ENCODE measurements at places on chromosomes 4 and X.
A peak's percentile ranks its signal among the peaks of the same experiment; 100 is the strongest.

DNA sequence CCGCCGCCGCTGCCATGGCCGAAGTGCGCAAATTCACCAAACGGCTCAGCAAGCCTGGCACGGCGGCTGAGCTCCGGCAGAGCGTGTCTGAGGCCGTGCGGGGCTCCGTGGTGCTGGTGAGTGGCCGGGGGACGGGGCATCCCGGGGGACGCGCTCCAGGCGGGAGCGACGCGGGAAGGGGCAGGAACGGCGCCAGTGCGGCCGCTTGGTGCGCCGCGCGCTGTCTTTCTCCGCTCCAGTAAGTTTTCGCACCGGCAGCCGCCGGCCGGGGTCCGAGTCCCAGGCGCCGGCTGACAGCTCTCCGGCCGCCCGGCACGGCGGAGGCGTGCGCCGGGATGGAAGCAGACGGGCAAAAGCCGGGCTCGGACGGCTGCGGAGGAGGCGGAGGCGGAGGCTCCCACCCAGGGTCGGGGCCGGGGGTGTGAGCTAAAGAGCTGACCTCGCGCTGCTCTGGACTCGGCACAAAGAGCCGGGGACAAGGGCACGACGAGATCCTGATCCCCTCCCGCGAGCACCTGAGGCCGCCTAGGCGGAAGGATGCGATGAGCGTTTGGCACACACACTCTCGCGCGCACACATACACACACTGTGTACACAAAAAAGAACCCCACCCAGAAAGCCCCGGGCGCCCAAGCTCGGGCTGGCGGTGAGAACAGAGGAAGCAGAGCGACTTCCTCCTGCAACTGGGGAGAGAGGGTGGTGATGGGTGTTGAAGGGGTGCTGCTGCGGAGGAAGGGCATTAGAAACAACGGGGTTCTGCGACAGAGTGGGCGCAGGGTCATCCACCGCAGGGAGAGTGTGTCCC lies 545 bp downstream of the DOCK11 start:
- peak; percentile 8 for DNase-seq

DNA sequence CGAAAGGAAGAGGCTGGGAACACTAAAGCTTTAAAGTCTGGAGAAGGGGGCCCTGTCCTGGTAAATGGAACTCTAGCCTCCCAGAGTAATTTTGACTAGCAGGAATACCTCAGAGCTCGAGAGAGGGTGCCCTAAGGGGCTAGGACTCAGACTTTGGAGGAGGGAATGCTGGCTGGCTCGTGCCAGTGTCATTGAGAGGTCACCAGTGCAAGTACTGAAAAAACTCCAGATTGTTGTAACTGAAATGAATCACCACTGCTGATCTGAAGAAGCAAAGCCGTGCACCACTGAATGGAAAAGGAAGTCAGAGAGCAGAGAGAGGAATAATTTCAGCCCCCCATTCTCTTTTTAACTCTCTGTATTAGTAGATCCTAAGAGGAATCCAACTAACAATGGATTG lies 690.2 kb downstream of the FAT4 start:
- DNase-seq = no peak

DNA sequence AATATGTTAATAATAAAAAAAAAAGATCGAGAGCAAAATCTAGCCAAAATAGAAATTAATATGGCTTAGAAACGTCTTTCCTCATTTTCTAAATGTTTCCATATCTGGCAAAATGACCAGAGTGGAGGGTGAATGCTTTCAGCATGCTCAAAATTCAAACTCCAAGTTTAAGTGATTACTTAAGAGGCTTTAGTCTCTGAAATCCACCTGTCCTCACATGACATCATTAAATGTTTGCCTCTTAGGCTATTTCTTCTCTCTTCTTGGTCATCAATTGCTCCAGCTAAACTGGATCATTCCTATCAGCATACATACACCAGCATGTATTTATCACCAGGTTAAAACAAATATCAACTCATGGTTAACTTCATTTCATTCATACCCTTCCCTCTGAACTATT lies 54.5 kb upstream of the ATXN3L start:
- no peak for DNase-seq

GRCh38 chrX:22097012-22097694 lies 65.0 kb downstream of the PHEX start:
- DNase-seq = no peak

DNA sequence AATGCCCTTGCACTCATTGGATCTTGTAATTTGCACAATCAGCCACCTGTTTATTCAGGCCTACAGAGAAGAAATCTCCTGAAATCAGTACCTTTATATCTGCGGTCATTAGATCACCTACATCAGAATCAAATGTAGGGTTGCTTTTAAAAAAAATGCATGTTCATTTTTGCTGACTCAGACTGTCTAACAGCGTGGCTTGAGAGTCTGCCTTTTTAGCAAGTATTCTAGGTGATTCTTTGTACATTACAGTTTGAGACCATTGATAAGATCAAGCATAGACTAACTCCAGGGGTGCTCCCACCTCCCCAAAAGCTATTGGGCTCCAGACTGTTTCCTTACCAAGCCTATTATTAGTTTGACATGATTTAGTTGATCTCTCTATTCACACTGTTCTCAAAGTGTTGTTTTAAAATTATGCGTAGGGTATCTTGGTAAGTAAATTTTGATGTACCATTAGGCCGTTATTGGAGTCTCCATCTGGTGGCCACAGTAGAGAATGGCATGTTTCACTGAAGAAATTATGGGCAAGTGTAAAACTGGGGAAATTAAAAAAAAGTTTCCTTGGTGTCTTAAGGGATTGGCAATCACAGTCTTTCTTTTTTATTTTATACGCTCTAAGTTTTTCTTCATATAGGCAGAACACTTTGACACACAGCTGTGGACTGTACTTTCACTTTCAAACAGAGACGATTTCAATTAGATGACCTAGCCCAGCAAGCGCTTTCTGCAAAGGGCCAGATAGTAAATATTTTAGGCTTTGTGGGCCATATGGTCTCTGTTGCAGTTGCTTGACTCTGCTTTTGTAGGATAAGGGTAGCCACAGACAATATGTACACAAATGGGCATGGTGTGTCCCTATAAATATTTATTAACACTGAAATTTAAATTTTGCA lies 33.7 kb upstream of the MSL3 start:
- no peak for DNase-seq

DNA sequence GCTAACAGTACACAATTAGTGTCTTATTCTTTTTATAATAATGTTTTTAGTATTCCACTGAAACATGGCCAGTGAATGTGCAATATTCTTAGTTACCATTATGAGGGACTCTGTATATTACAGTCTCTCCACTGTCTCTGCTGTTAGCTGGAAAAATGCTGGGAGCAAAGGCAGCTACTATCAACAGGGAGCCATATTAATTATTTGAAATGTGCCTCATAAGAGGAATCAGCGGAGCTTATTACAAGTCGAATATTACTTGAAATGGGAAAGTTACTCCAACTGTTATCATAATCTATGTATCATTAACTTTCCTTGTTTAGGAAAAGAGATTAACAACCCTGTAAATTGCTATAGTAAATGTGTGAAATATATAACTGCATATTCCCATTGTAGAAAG lies 612.0 kb downstream of the ADGRL3 start:
- no peak for DNase-seq

DNA sequence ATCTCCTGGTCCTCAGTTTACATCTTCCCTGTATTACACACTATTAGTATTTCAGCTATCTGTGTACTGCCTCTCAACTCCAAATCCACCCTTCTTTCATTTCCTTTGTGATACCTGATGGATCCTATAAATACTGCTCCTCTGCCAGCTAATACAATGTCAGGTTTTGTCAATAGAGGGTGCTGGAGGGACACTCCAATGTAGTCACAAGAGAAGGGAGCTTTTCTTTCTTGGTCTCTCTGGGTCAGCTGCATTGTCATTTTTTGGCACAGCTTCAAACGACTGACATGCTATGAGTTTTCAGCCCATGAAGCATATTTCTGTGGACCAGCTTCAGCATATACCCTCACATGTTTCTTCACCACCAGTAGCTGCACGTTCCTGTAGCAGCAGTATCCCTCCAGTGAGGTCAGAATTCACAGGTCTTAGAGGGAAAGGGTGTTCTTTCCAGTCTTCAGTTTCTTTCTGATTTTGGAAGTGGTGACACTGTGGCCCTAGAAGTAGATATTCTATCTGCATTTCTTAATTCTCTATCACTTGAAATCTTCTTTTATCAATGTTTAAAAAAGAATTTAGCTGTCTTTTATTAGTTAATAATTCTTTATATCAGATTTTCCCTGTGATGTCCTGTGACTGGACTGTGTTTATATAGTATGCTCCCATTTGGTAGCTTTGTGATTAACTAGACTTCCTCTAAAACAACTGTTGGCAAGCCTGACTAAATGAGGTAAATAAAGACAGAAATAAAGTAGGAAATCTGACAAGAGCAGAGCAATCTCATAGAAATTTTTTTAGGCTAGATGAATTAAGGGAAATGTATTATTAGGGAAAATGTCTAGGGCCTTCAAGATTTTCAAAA lies 60.6 kb downstream of the GABRA2 start:
- no peak for DNase-seq

GRCh38 chr4:24248674-24249630 lies 335.4 kb downstream of the DHX15 start:
- DNase-seq = no peak

DNA sequence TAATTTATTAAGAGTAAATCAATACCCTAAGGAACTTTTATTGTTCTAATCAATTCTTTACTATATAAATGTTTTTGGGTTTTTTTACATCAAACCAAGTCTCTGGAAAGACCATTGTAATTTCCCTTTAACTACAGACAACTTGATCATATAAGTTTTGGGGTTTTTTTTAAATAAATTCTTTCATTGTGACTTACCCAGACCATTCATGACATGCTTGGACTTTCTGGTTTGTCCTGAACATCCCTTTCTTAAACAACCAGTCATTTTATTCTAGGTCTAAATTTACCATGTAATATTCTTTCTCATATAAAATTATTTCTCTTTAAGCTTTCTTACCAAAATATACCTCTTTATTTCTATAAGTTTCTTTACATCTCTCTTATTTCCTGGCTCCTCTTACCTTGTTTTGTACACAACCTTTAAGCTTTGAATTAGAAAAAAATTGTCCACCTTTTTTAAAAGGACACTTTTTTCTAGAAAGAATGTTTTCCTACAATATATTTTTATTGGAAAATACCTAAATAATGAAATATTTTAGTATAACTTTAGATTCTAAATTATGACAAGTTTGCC lies 8.4 kb downstream of the CNGA1 start:
- no peak for DNase-seq

GRCh38 chr4:184476695-184477094 lies 2.3 kb upstream of the IRF2 start:
- DNase-seq = no peak

DNA sequence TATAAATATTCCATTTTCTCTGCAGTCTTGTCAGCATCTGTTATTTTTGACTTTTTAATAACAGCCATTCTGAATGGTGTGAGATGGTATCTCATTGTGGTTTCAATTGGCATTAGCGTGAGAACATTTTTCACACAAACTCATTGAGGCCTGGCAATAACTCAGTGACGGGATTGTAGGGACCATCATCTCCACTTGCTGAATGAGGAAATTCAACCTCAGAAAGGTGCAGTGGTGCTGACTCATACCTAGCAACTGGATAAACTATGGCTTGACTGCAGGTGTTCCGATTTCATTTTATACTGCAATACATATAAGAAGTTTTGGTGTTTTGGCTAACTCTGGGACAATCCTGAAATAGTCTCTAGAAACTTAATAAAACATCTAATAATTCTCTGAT lies 88.3 kb upstream of the DDIT4L start:
- no peak for DNase-seq

DNA sequence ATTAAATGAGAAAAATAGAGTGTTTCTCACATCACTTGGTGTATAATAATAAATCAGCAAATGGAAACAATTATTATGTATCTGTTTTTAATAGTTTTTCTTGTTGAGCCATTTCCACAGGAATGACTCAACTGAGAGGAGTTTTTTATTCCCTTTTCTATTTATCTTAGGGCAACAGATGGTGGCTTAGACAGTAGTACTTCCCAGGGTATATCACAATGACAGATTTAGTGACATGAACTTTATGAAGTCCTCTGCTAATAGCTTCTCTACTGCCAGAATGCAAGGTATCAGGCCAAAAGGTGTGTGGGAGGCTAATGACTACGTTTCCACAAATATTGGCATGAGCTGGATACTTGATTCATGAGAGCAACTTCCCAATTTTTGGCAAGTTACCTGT lies 126.7 kb downstream of the HTR2C start:
- DNase-seq = no peak

DNA sequence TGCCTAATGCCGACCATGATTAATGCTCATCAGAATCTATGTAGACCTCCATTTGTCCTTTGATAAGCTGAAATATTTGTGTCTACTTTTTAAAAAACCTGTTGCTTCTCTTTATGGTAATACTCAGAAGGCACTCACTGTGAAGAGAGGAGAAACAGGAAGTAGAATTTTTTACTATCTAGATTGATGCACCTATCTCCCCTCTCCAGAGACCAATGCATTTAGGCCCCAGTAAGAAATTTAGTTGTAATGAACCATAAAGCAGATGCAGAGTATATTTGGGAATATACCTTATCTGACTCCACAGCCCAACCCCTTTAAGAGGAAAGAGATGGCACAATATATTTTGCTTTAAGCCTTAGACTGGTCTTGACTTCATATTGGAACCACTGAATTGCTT lies 11.1 kb downstream of the TBL1X start:
- DNase-seq = no peak

DNA sequence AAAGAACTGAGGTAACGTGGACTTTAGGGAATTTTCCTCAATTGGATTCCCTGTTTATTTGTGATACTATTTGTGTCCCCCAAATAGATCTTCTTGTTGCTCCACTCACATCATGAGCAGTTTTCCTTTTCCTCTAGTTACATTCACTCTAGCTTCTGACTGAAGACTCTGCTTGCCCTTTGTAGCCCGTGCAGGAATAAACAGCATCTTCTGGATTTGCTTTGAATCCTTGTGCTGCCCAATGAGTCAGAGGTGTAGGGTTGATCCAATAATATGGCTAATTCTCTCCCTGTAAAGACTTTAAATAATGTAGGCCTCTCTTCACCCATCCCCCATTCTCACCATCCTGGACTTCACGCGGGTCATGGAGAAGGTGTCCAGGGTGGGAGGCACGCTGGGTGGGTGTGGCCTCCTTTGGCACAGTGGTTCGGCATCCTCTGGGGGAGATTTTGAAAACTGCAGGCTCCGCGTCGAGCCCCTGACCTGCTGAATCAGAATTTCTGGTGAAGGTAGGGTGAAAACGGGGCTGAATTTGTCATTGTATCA lies 9.0 kb downstream of the HAND2 start:
- DNase-seq = no peak

DNA sequence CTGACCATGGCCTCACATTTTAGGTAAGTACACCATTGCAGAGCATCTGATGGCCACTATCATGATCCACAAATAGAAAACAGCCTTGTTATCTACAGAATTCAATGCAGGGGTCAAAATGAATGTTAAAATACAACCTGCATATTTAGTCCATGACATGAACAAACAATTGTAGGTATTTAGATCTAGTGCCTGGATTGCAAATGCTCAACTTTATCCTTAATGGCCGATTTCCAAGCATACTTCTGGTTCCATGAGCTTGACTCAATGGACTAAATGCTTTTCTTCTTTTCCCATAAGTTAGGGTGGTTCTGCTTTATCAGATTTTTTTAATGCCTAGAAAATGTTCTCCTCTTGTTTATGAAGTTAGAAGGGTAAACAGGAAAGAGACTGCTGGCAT lies 139.2 kb upstream of the TTC29 start:
- DNase-seq = no peak
